Activated CD8-positive, alpha-beta T cell treated with anti-CD3 and anti-CD28 coated beads, Interleukin-2, amount 10 ng/mL, durations not matched to agents 7 days and 5 days (primary cell): ENCODE measurements at places on chromosomes 7 and 10.

DNA sequence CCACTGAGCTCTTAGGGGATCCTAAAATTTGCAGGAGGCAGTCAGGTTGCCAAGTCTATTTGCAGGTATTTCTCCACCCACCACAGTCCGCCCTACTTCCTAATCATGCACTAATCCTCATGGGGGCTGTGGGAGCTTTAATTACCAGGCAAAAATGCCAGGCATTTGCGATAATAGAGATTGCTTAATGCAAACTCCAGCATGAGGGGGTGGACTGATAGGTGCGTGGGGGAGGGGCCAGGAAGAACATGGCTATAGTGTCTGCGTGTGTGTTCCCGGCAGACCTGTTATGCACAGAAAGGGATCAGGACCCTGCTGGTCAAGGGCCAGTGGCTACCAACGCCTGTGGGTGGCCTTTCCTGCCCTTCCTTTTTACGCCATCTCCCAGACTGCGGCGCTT, 15.6 kb upstream of the AQP1 start:
- no peak for DNase-seq

DNA sequence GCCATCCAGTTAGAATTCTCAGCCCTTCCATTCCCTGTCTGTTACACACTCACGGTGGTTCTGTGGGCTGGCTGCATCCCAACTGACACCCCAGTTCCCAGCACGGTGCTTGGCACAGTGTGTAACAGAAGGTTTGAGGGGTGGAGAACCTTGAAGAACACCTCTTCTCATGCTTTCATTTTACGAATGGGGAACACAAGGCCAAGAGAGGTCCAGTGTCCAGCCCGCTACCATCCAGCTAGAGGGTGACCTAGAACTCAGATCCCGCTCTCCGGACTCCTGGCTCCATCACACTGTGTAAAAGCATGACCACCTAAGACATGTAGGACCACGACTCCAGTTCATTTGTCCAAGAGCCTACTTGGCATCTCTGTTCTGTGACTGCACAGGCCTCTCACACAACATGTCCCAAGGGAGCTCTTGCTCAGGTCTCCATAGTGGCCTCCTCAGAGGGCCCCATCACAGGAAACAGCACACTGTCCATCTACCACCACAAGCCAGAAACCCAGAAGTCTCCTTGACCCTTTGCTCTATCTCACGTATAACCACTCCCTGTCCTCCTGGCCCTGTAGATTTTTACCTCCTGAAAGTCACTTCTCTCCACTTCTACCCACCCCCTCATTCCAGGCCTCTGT, 2.8 kb upstream of the CDH23 start:
- no peak for DNase-seq

DNA sequence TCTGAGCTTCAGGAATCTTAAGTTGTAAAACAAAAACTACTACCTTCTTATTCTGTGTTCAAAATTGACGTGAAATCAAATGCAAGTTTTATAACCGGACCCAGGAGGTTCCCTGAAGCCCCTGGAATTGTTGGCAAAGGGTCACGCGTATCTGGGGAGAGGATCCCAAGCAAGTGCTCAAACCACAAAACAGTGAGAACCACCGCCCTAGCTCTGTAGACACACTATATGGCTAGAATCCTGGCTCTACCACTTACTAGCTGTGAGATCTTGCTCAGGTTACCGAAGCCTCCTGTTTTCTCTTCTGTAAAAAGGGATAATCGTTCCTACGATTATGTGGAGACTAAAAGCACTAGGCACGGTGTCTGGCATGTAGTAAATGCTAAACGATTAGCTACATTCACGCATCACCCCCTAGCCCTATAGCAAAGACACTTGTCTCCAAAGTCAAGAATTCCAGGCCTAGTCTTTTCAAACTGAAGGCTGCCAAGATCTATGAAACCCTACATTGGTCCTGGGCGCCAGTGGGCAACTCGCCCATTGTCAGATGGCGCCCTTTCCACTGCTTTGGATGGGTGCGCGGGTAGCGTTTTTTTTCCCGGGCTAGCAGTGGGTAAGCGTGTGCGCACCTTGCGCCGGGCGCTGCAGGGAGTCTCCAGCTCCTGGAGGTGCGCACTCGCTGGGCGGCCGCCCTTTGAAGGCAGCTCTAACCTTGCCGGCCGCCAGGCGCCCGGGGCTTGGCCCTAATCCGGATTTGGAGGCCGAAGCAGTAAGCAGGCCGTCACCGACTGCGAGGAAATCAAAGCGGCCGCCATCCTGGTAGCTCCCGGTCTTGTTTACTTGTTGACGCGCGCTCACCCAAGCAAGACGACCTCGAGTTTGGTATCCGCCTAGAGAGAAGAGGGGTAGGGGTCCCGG, 11.6 kb upstream of the NKX2-3 start:
- DNase-seq, result no peak

DNA sequence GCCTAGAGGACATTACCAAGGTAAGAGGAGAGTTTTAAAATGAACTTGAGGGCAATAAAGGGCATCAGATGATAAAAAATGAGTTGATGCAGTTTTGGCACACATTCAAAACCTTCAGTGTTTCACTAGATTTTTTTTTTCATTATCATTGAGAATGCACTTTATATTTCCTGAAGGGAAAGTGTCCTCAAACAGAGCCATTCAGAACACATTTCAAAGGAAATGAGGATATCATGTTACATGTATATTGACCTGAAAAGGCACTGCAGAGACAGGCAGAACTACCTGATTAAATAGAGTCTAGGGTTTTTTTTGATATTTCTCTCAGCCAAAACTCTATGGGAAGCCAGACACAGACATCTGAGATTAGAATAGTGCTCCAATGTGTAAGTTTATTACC, 454.0 kb downstream of the NEBL start:
- DNase-seq, result no peak

- no peak for DNase-seq
Observed at GRCh38 chr10:71711052-71711623, 8.4 kb downstream of the C10orf105 start.

- DNase-seq, result peak; percentile 68
Observed at GRCh38 chr7:24587853-24588252, 14.6 kb downstream of the PALS2 start.
